ENCODE measurements at places on chromosomes 16 and 17.

GRCh38 chr17:52776234-52776633 is 617.7 kb upstream of the CA10 start:
- DNase-seq, result no peak

DNA sequence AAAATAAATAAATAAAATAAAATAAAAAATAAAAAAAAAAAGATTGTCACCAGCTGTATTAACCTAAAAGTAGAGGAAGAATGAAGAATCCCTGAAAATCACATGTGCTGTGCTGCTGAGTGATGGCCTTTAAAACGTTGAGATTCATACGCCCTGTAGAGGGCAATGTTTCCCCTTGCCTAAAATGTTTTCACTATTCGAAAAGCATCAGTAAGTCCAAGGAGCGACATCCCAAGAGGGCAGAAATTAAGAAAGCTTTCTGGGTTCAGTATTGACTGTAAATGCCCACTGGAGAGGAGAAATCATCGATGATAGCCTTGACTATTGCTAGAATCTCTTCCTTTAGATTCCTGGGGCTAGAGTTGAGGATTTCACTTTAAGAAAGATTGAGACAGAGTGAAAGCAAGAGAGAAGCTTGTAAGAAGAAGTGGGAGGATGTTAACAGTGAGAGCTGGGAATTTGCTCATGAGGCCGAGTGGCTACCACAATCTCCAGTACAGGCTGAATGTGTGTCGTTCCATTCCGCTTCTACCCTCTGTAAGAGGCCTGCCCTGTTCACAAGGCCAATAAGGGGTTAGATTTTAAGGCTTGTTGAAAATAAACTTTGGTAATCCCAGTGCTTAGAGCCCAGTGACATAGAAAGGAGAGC is 170.8 kb upstream of the FAM20A start:
- DNase-seq, result no peak

GRCh38 chr17:34826332-34826731 is 134.9 kb downstream of the CCT6B start:
- DNase-seq, result no peak

- no peak for DNase-seq
These were observed 128.1 kb upstream of the FOXF1 start for GRCh38 chr16:86382067-86382773.

GRCh38 chr17:44024271-44024663 is 9.5 kb upstream of the TMEM101 start:
- DNase-seq, result no peak

GRCh38 chr17:62809656-62810055 is 1.5 kb upstream of the MARCHF10 start:
- DNase-seq, result no peak

- no peak for DNase-seq
These were observed 8.3 kb upstream of the NLRC5 start for GRCh38 chr16:56980792-56981724.

- no peak for DNase-seq
These were observed 371.2 kb downstream of the MAF start for GRCh38 chr16:79229361-79229760.

DNA sequence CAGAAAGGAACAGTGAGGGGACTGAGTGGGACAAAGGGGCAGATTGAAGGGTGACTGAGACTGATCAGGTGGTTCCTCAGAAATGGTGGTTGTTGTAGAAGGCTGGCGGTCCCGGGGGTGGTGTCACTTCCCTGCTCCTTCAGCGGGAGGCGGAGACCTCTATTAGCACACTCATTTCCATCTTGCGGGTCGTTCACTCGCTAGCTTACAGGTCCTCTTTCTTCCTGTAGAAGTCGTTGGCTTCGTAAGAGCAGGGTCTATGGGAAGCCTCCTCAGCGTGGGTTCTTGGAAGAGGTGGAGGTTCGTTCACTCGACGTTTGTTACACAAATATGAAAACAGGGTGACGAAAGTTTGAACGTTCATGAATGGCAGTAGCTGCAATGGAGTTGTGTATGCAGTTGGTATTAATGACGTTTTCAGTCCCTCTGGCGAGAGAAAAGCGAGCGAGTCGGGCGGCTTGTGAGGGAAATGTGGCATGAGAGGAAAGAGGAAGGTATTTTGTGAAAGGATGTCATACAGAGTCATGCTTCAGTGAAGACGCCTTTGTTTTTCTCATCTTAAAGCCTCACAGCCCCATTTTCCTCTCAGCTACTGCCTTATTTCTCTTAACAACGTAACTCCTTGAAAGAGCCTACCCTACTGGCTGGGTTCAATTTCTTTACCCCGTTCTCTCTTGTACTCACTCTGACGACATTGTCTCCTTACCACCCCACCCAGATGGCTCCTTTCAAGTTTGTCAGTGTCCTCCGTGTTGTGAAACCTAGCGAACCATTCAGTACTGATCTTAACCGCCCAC is 667 bp downstream of the EFCAB13 start:
- no peak for DNase-seq

DNA sequence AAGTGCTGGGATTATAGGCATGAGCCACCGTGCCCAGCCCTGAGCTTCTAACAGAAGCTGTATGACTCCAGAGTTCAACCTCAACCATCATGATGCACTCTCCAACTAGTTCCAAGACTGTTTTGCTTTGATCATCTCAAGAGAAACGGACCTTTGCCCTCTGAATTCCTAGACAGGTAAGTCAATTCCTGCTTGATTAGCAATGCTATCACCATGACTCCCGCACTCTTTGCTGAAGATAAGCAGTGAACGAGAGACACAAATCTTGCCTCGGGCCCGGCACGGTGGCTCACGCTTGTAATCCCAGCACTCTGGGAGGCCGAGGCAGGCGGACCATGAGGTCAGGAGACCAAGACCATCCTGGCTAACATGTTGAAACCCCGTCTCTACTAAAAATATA is 22.2 kb downstream of the ANKFY1 start:
- DNase-seq, result no peak

DNA sequence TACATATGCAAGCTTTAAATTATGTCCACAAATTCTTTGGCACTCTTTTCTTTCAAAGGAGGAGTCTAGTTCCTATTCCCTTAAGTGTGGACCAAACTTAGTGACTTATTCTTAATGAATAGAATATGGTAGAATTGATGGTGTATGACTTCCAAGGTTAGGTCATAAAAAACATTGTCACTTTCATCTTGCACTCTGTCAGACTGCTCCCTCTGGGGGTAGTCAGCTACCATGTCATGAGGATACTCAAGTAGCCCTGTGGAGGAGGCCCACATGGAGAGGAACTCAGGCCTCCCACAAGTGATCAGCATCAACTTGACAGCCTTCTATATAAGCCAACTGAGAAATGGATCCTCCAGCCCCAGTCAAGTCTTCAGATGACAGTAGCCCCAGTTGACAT is 58.0 kb upstream of the SCNN1B start:
- no peak for DNase-seq

DNA sequence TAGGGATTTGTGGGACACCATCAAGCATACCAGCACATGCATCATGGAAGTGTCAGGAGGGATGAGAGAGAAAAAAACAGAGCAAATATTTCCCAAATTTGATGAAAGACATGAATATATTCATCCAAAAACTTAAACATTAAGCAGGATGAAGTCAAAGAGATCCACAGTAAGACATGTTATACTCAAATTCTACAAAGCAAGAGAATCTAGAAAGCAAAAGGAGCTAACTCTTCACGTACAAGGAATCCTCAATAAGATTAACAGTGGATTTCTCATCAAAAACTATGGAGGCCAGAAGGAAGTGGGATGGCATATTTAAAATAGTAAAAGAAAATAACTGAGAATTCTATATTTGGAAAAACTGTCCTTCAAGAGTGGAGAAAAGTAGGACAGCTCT is 374.8 kb downstream of the ZFHX3 start:
- DNase-seq, result no peak

- DNase-seq, result no peak
These were observed 10.2 kb downstream of the MAP3K14 start for GRCh38 chr17:45306623-45307022.

- DNase-seq, result no peak
These were observed 159.4 kb upstream of the CHMP6 start for GRCh38 chr17:80832266-80832676.

DNA sequence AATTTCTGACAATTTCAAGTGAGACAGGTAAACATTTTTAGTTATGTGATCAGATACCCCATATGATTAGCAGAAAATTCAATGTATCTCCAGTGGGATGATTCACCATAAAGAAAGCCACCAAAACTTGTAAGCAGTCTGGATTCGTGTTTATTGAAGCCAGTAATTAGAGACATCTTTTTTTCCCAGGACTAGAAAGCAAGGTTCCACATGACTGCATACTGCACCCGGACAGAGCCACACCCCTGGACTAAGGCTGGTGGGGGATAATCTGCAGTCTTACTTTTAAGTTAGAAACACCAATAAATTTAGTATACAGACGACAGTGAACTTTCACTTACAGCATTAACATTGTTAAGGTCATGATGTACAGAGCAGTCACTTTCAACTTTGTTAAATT is 24.2 kb upstream of the CMTM4 start:
- DNase-seq, result no peak

GRCh38 chr17:13775450-13775849 is 173.7 kb upstream of the HS3ST3A1 start:
- no peak for DNase-seq
